ENCODE measurements at places on chromosomes 7 and 10.

DNA sequence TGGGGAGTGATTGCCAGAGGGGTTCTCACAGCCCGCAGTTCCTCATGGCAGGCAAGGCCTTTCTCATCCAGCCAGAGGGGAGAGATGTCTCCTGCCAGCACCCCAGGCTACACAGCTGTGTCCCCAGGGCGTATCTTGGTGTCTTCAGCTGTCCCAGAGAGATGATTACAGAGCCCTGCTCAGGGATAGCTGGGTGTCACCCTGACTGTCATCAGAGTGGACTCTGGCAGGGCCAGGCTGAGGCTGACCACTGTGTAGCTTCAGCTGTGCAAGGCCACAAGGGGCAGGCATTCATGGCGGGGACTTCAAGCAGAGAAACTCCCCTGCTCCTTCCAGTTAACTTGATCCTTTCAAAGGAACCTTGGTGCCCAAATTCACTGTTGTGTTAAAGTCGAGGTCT, 124.2 kb downstream of the RGS10 start:
- no peak for DNase-seq

DNA sequence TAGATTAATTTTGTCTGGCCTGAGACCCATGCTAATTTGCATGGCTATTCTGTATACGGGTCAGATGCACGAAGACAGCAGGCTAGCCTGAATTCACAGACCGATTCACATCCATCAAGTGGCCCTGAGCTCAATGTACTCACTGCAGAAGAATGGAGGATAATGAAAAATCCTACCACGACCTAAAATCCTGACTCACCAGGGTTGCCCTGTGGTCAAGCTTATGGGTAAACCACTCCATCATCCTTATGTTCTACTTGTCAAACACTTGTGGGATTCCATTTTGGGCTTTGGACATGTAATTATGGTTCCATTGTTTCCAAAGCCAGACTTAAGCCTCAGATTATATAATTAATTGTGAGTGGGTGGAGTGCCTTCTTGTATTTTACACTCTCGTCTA, 110.4 kb upstream of the ZNF438 start:
- no peak for DNase-seq

- no peak for DNase-seq
Measured at GRCh38 chr10:79027147-79028055, 41.4 kb upstream of the ZMIZ1 start.

DNA sequence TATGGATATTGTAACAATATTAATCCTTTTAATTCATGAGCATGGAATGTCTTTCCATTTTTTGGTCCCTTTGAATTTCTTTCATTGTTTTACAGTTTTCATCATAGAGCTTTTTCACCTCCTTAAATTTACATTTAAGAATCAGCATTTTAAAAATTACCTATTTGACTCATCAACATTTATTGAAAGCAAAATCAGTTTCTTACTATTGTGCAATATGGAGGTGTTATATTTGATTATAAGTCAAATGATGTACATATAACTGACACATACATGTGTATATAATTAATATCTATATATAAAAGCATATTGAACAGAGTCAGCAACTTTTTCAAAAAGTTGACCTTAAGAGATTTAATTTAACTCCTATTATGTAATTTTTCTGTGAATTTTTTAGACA, 52.2 kb downstream of the SHOC2 start:
- no peak for DNase-seq

GRCh38 chr7:54843841-54844355, 84.9 kb upstream of the SEC61G start:
- no peak for DNase-seq

DNA sequence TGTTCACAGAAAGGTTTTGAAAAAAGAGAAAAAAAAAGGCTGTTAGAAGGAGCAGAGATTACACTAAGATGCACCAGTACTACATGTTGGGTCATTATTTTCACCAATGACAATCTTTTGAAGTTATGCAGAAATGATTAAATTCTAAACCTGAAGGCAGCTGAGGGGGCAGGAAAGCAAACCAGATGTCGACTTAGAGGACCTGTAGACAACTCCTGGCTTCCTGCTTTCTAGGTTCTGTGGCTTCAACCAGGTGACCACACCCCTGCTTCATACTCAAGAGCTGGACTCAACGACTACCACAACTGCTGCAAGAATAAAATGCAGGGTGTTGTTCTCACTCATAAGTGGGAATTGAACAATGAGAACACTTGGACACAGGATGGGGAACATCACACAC, 30.0 kb downstream of the MYOF start:
- DNase-seq, result no peak

DNA sequence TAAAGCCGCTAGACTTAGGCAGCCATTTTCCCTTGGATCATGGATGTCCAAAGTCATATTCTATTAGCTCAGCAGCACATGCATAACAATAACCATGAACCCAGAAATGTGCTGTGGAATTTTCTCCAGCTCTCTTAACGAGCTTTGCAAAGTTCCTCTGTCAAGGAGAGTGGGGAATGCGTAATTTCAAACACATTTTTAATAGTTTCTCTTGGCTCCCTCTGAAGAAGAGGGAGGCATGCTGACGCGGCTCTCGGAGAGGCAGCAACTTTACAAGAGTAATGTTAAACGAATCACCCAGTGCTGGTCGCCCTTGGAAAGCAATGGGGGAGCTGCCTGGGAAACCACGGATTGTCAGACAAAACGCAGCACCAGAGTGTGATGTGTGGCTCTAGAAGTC, 114.8 kb downstream of the RAB18 start:
- no peak for DNase-seq

- DNase-seq, result no peak
Measured at GRCh38 chr10:114437473-114438292, 33.4 kb upstream of the AFAP1L2 start.

DNA sequence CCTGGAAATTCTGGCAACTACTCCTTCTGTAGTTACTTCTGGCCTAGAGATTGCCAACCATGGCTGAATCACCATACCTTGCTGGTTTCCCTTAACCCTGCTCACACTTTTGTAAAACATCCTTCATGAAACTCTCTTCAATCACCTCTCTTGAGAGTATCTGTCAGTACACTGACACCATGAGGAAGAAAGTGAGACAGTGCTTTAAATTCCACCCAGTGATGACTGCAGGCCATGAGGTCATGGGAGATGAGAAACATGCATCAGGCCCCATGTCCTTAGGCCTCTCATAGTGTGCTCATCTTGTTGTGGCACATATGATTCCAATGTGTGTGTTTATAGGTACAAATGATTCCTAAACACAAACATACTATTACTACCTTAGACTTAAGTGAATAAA, 24.6 kb upstream of the NAMPT start:
- no peak for DNase-seq

GRCh38 chr10:96453856-96454583, 59.7 kb downstream of the TLL2 start:
- no peak for DNase-seq

DNA sequence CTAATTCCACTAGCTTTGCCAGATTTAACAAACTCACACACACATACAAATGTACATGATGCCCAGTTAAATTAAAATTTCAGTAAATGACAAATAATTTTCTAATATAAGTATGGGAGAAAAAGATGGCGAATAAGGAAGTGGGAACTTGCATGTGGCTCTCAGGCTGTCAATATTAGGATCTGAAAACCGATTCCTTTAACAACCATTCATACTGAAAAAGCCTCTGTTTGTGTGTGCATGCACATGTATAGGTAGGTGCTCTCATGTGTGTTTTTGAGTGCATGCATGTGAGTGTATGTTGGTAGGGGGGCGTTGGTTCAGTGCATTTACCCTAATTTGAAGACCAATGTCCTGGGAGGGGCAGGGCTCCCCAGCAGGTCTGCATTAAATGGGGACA, 125.3 kb downstream of the HTR7 start:
- DNase-seq, result no peak

DNA sequence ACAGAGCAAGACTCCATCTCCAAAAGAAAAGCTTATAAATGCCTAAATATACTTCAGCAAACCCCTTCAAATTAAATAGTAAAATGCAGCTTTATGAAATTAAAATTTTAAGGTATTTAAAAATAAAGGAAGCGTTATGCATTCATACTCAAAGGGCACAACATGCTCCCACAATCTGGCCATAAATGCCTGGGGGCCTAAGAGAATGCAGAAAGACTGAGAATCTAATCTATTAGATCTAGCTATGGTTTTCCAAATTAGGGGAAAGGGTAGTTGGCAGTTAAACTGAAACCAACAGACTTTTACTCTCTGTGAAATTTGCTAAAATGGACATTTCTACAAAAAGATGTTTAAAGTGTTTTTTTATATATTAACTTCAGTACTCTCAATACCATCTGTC, 40.6 kb downstream of the SORBS1 start:
- no peak for DNase-seq

DNA sequence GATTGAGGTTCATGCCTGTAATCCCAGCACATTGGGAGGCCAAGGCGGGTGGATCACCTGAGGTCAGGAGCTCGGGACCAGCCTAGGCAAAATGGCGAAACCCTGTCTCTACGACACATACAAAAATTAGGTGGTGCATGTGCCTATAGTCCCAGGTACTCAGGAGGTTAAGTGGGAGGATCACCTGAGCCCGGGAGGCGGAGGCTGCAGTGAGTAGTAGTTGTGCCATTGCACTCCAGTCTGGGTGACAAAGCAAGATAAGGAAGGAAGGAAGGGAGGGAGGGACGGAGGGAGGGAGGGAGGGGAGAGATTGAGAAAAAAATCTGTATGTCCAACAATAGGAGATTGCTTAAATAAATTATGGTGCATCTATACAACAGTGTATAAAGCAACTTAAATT, 13.2 kb downstream of the TLL2 start:
- no peak for DNase-seq

- no peak for DNase-seq
Measured at GRCh38 chr7:145584401-145584800, 532.2 kb upstream of the CNTNAP2 start.

DNA sequence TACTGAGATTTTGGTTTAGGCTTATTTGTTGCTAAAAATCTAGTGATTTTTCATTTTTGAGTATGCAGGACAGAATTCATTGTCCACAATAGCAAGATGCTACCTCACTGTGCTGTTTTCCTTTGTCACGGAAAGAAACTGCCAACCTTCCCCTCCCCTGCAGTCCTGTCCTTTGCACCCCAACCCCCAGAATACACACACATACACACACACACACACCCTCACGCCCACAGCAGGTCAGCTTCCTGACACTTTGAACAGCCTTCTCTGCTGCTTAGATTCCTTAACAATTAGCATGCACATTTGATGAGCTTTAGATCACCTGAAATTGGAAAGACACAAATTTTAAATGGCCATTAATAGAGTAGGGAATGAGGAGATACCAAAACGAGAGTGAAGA, 32.1 kb downstream of the ARMC3 start:
- no peak for DNase-seq

DNA sequence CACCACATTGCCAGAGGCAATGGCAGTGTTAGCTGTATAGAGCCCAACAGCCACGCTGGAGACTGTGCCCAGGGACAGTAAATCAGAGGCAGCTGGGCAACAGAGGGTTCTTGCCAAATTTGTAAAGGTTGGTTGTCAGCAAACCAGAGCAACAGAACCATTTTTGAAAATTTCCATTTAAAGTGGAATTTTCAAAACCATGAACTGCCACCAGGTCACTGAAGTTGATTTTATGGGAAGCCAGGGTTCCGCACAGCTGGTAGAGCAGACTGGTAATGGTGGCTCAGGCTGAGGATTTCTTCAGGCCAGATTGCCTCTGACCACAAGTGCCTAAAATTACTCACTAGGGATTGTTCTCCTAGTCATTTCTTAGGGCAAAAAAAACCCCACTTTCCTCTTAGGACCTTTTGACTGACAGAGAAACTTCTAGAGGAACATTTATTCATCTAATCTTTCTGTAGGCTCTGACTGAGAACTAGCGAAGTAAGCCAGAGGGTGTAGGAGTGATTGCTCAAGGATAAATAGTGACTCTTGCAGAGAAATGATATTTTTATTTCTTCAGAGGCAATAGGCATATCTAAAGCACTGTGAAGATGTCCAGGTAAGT, 342.4 kb downstream of the BBS9 start:
- DNase-seq, result no peak

DNA sequence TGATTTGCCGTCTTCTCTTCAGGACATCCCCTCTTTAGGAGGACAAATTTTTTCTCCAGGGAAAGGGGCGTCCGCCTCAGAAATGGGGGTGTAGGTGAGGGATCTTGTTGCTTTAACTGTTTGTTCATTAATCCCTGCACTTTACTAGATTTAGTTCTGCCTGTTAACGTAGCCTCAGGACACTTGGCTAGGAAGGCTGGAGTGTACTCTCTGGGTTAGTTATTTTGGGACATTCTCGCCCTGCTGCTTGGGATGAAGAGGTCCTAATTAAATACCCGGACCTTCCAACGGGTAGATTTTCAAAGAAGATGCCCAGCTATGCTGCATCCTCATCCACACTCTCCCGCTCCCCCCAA, 552 bp upstream of the ZNF365 start:
- DNase-seq, result no peak

DNA sequence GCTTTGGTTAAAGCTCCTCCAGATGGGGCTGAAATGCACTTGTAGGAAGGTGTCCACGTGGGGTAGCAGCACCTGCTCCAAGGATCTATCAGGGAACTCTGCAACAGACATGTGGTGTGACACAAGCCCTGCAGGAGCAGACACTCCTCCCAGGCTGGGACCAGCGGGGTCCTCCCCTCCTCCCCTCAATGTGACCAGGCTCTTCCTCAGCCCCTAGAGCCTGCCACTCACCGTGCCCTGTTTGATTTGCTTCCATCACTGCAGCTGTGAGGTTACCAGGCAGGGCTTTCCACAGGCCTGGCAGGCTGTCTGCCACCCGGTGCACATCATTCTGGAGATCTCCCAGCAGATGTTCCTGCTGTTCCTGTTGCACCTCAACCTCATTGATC, 13.4 kb downstream of the MMRN2 start:
- DNase-seq, result no peak

GRCh38 chr7:132655131-132655727, 79.0 kb upstream of the PLXNA4 start:
- no peak for DNase-seq

DNA sequence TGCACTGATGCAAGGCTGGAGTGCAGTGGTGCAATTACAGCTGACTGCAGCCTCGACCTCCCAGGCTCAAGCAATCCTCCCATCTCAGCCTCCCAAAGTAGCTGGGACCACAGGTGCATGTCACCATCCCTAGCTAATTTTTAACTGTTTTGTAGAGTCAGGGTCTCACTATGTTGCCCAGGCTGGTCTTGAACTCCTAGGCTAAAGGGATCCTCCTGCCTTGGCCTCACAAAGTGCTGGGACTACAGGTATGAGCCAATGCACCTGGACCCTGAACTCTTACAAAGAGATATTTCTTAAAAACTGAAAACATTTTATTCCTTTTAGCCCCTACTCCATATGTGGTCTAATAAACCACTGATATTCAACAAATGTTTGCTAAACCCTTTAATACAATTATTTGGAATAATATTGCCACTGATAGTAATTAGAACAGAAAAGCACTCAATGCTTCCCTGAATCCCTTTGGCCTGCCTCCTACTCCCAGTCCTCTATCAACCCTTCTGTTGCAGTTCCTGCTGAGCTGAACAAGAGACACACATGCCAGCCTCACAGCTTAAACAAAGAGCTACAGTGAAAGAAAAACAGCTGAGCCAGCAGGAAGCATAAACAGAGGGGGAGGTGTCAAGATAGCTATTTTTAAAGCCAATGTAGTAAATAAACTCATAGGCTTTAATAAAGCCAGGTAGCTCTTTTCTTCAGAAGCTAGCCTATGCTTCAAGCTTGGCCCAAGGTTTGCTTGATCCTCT, 7.0 kb upstream of the GNAI1 start:
- DNase-seq, result no peak

Measured in brain pericyte (primary cell).